ENCODE measurements at places on chromosomes 3 and 15.

- peak; percentile 35 for DNase-seq
Observed at GRCh38 chr3:124347418-124347817, 355.5 kb upstream of the ROPN1 start.

DNA sequence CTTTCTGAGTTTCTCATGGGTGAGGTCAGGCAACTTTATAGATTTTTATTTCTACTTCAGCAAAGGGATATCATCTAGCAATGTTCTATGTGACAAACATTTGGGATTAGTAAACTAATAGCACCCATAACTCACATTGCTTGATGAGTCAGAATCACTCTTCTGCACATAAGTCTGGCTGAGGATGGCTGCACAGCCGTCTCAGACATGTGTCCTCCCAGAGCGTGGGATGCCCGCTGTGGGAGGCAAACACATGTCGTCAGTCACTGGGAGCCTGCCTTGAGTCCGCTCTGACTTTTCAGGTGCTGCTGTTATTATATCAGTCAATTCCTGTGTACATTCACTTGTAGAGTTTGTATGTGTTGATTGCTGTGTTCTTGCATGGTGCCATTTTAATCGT, 230.7 kb upstream of the TRIM42 start:
- DNase-seq, result no peak

GRCh38 chr3:64019271-64019670, 4.0 kb downstream of the PSMD6 start:
- DNase-seq, result no peak

GRCh38 chr3:7285505-7285904, 424.6 kb downstream of the GRM7 start:
- no peak for DNase-seq

DNA sequence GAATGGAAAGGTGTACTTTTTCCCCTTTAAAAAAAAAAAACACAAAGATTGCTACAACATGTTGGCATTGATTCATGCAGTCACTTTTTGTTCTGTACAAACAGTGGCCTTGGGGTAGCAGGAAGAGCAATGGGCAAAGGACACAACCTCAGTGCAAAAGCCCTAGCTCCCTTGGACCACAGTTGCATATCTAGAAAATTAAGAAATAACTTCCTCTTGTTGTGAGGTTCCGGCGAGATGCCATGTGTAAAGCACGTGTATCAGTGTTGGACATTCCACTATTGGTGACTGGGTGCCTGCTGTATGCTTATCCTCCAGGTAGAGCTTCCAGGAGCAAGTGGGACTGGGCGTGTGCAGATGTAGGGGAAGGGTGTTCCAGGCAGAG, 164.5 kb downstream of the THSD4 start:
- DNase-seq, result no peak

- DNase-seq, result peak; percentile 20
Observed at GRCh38 chr3:126519506-126520455, 2.2 kb upstream of the UROC1 start.

DNA sequence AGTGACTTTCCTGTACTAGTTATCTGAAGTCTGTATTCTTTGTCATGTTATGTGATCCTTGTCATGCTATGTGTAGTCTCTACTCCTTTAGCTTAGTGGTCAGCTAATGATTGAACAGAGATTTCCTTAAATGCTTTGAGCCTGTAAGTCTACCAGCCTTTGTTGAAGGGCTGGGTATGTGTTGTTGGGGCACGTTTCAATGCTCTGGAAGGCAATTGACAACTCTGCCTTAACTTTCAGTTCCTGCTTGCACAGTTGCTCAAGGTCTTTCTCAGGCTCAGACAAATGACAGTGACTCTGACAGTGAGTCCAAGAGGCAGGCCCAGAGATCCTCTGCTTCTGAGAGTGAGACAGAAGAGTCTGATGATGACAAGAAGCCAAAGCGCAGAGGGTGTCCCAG, 89.3 kb downstream of the CHD2 start:
- DNase-seq, result no peak

DNA sequence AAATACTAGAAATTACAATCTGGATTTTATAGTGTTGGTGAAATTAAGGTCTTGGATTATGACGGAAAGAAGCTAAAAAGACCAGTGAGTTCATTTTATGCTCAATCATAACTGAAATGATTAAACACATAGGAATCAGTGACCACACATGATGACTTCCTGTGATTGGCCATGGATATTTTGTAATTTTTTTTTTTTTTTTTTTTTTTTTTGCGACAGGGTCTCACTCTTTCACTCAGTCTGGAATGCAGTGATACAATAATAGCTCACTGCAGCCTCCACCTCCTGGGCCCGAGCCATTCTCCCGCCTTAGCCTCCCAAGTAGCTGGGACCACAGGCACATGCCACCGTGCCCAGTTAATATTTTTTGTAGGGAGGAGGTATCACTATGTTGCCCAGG, 47.4 kb downstream of the PAQR5 start:
- no peak for DNase-seq

DNA sequence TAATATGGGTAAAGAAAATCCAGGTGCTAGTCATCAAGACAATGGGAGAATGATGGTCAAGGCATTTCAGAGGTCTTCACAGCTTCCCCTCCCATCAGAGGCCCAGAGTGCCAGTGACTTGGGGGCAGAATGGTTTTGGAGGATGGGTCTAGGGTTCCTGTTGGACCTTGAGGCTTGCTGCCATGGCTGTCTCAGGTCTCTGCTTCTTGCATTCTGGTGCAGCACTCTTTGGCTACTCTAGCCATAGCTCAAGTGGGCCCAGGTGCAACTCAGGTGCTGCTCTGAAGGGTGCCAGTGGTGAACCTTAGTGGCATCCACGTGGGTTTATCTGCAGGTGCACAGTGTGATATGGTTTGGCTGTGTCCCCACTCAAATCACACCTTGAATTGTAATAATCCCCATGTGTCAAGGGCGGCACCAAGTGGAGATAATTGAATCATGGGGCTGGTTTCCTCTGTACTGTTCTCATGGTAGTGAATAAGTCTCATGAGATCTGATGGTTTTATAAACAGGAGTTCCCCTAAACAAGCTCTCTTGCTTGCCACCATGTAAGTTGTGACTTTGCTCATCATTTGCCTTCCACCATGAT, 48.5 kb upstream of the PEX5L start:
- no peak for DNase-seq

GRCh38 chr3:14775563-14775962, 43.2 kb upstream of the FGD5 start:
- DNase-seq, result no peak

DNA sequence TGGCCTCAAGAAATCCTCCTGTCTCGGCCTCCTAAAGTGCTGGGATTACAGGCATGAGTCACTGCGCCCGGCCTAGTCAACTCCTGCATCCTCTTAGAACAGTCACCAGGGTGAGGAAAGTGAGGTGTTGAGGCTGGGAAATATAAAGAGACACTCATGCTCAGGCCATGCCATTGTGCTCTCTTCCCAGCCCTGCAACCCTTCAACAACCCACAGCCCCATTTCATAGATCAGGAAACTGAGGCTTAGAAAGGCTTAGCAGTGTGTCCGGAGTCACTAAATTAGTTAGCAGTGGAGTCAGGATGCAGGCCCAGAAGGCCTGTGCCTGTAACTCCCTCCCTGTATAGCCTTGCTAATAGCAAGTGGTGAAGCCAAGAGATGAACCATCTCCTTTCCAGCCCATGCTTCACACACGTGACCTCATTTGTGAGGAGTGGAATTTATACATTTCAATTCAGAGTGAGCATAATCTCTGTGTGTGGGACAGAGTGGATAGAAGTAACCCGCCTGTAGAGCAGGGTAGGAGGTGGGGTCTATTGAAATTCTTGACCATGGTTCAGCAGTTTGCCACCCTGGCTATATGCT, 51.7 kb upstream of the USP3 start:
- no peak for DNase-seq

DNA sequence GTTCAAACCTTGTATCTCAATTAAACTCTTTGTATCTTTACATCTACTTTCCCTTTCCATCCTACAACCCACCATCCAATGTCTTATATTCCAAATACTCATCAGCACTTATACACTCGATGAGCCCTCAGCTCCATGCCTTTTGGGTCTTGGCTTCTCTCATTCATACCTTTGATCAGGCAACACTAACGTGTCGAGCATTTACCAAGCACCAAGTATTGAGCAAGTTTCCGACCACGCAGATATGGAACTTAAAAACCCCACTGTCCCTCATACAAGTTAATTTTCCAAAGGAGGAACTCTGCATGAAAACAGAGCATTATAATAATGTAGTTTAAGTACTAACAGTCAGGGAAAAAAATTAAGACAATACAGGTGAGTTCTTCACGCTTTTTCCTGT, 102.8 kb downstream of the IL1RAP start:
- no peak for DNase-seq

GRCh38 chr3:97871801-97872524, 50.2 kb downstream of the CRYBG3 start:
- no peak for DNase-seq

DNA sequence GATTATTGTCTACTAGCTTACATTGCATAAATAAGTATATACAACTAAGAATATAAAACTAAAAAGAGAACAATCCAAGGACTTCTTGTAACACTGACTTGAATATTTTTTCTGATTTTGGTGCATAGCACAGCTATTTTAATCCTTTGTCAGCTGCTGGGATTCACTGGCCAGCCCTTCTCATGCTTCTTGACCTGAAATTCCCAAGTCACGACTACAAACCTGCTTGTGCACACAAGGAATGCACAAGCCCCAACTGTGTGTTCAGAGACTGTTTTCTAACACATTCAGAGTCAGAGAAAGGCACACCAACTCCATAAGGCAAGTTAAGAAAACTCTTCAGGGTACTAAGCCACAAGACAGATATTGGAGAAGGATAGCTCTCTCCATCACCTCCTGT, 80.9 kb downstream of the TNIK start:
- DNase-seq, result no peak

- DNase-seq, result no peak
Observed at GRCh38 chr15:68666120-68666811, 87.5 kb downstream of the CORO2B start.

DNA sequence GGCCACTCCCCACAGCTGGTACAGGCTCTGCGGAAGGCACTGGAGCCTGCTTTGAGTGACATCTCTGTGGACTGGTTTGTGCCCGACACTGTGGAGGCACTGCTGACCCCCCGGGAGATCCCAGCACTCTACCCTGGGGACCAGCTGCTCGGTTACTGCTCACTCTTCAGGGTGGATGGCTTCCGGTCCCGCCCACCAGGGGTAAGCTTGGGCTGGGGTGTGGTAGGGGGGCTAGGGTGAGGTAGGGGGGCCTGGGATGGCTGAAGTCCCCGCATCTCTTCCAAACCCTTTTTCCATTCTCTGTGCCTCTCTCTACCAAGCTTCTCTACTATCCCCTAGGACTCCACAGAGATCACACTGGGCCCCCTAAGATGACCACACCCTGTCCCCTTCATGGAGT, 7.8 kb downstream of the VWA5B2 start:
- no peak for DNase-seq

DNA sequence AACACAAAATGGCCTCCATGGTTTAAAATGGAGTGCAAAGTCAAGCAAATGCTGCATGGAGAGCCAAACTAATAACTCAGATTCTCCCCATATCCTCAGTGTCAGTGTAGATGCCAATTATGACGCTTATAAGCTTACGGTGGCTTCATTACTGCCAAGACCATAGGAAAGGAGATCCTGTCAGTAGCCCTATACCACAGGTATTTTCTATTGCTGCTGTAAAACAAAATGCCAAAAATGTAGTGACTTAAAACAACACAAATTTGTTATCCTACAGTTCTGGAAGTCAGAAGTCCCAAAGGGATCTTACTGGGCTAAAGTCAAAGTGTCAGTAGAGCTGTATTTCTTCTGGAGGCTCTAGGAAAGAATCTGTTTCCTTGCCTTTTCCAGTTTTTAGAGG, 149.8 kb upstream of the GBE1 start:
- DNase-seq, result no peak

- DNase-seq, result peak; percentile 92
Observed at GRCh38 chr3:14431917-14432834, 29.8 kb downstream of the SLC6A6 start.

GRCh38 chr3:196111939-196112386, 30.1 kb upstream of the TFRC start:
- DNase-seq, result no peak

GRCh38 chr3:39038165-39038564, 13.6 kb downstream of the SCN11A start:
- no peak for DNase-seq

- no peak for DNase-seq
Observed at GRCh38 chr3:194673761-194674160, 1.8 kb upstream of the LSG1 start.

DNA sequence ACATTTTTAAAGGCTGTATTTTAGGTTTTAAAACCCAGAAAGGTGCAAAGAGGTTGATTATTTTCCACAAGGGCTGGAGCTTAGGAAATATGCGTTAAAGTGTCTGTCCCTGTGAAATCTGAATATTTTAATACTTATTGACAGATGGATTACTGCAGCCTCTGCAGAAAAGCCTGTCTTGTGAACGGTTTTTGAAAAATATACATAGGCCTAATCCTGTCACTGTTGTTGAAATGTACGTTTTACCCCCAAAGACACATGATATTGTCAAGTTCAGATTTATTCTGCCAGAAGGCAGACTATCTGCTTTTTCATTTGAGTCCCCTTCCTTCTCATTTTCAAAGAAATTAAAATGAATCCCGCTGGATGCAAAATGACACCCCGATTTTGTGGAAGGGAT, 2.2 kb upstream of the BCL6 start:
- no peak for DNase-seq

GRCh38 chr3:134460965-134461364, 24.8 kb downstream of the ANAPC13 start:
- no peak for DNase-seq

DNA sequence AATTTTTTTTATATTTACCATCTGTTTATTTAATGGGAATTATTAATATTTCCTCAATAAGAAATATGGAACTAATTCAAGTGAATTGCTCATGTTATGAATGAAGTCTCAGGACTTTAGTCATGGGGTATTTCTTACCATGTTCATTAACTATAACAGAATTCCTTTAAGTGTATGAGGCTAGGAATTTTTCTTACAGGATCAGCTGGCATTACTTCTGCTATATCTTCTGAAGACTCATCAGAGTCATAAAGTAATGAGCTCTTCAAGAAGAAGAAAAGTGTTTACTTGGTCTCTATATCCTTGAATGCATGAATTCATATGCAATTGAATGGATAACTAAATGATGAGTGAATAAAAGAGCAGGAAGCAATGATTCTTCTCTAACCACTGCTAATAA, 486.8 kb upstream of the THBS1 start:
- no peak for DNase-seq

GRCh38 chr3:39222939-39223338, 30.5 kb upstream of the XIRP1 start:
- no peak for DNase-seq

DNA sequence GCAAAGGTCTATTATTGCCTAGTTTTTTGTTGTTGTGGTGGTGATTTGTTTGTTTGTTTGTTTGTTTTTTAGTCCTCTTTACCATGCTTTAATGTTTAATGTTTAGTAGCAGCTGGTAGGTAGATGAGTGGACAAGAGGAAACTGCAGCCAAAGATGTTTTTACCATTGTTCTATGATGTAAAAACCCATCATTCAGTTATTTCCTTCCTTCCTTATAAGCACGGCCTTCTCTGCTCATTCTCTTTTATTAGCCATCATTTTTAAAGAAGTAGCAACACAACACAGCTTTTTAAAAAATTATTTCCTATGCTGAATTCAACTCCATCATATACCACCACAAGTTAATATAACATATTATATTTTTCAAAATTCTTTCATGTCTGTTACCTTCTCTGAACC, 58.5 kb upstream of the BOC start:
- no peak for DNase-seq

Data from T47D (cell line).